Left ventricle myocardium superior (tissue), 1 donor: ENCODE measurements at places on chromosomes 4 and X. TPM values are rescaled to one million over a fixed set of nuclear protein-coding genes. Genes with fewer than 3 reads are reported as not detected.

FAM241A gene
- total RNA-seq, result 11.3 TPM

DNA sequence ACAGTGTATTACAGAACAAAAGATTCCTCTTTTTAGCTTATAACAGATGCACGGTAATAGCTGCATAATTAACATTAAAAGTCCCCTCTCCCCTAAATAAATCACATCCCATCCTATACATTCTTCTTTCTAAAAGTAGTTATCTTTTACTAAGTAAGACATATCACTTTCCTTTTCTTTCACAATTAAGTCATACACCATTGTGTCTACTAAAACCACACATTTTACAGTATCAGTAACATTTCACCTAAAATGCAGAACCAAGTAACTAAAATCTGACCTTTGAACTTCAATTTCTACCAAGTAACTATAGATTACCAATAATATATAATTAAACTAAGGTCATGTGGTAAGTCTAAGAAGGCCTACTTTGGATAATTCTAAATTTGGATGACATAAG lies 14.2 kb downstream of the DHX15 start:
- DNase-seq, result no peak

DNA sequence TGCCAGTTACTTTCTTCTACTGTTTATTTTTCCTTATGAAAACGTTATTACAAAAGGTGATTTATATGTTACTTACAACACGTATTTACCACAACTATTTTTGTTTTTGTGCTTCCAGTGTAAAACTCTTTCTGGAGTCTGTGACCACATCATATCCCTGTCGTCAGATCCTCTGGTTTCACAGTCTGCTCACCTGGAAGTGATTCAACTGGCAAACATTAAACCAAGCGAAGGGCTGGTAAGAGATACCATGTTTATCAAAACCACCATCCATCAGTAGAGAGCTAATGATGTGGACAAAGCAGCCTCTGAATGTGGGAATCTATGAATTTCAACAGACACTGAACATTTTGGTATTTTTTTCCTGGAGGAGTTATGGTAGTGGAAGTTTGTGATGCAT lies 116.1 kb downstream of the CNKSR2 start:
- no peak for DNase-seq

DNA sequence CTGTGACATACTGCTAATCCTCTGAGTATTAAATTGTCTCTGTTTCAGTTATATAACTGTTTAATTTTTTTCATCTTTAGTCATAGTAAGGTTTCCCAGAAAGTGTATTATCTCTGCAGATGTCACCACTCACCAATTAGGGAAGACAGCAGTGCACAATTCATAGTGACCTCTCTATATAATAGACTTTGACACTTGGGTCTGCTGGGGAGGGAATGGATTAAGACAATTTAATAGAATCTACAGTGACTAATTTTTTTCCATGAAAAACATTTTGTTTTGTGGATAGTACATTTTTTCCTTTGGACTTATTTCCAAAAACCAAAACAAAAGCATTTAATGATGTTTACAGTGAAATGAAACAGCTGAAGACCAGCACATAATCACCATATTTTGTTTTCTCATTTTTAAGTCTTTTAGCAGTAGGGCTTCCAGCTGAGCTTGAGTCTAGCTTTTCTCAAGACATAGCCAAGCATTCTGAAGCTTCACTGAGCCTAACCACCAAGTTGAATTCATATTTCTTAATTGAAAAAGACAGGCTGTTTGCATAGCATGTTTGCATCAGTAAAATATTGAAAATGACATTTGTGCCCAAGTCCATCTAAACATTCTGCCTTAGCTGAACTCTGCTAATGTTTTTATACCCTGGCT lies 69.5 kb downstream of the PCDH19 start:
- no peak for DNase-seq

DNA sequence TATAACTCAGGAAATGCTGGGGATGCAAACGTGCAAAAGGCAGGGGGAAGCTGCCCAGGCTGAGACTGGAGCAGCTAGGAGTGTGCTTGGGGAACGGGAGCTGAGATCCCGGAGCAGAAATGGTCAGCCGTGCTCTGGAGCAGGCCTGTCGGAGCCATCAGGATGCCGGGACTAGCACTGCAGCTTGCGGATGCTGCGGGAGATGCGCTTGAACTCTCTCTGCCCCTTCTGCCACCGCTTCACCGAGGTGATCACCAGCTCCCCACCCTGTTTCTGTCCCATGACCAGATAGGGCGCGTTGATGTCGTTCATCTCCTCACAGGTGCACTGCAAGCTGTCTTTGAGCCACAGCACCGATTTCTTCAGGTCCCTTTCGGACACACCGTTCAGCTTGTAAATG lies 7.6 kb downstream of the SFRP2 start:
- DNase-seq, result no peak

- DNase-seq, result no peak
Measured at GRCh38 chr4:6576512-6576911, 1.5 kb downstream of the MAN2B2 start.

- DNase-seq, result no peak
Measured at GRCh38 chr4:124121461-124121971, 591.0 kb downstream of the ANKRD50 start.

GRCh38 chr4:162366146-162366545 lies 202.3 kb upstream of the FSTL5 start:
- no peak for DNase-seq

GPR34 gene
- 8.6 TPM for total RNA-seq

DNA sequence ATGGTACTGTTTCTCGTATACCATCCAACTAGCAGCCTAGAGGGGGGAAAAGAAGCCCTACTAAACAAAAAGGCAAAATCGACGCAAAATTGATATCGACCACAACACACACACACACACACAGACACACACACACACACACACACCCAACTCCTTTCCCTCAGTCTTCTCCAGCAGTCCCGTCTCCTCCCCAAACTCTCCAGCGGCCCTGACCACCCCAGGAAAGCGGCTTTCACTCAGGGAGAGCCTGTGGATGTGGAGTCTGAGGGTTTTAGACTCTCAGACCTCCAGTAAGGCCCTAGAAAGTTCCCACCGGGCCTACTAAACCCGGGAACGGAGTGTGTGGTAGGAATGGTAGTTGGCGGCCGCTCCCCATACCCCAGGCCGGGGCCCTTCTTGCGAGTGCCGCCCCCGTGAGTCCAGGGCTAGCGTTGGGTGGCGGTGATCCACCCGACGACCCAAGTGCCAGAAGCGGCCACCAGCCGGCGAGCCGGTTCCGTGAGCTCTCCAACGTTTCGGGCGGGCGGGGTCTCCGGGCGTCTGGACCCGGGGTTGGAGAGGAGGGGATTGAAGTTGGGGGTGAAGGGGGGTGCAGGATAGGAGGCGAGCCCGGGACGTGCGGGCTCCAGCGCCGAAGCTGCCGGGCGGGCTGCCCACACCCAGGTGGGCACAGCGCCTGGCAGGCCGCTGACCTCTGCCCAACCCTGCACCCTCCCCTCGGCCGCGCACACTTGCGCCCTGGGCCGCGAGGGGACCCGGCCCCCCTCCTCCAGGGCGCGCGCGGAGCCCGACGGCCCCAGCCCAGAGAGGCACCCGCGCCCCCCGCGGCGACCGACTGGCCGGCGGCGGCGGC lies 13.7 kb downstream of the ARX start:
- DNase-seq, result no peak

NDP gene
- not detected for total RNA-seq

DNA sequence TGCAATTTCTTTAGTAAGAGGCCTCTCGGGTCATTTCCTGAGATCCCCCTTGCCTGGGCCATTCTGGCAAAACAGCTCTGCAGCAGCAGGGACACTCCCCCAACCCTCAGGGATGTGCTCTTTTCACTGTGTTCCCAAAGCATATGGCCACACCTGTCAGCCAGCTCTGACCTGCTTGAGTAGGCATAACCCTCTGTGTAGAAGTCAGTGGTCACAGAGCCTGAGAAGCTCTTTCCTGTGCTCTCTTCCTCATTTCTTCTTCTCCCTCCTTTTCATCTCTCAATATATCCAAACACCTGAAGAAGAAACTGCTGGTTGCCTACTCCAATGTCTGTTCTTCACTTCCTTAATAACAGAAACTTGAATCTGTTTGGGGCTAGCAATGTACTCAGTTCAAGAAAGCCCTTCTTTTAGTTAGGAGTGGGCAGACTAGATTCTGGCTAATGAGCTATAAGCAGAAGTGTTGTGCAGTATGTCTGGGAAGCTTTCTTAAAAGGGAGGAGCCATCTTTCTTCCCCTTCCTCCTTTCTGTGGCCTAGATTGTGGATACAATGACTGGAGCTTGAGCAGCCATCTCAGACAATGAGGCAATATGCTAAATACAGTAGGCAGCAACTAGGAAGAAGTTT lies 73.3 kb downstream of the PRPS1 start:
- DNase-seq, result no peak
